ENCODE measurements at places on chromosomes 11 and 22.
A peak's percentile ranks its signal among the peaks of the same experiment; 100 is the strongest.

DNA sequence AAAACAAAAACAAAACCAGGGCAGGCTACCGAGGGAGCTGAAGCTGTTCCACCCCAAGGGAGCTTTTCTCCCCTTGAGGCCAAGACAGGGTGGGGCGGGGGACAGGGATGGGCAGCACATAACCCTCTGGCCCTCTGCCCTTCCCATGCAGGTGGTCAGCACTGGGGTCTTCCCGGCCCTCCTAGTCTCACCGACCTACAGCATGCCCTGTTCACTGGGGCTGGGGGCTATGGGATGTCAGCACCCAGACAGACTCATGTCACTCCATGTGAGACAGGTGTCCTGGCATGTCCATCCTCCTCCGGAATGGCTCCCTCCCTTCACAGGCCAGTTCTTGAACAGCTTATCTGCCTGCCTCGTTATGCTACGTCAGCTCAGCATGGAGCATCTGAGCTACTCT is 51.7 kb downstream of the DSCAML1 start:
- no peak for DNase-seq

- no peak for DNase-seq
Observed at GRCh38 chr11:114612686-114613085, 17.1 kb upstream of the NXPE4 start.

DNA sequence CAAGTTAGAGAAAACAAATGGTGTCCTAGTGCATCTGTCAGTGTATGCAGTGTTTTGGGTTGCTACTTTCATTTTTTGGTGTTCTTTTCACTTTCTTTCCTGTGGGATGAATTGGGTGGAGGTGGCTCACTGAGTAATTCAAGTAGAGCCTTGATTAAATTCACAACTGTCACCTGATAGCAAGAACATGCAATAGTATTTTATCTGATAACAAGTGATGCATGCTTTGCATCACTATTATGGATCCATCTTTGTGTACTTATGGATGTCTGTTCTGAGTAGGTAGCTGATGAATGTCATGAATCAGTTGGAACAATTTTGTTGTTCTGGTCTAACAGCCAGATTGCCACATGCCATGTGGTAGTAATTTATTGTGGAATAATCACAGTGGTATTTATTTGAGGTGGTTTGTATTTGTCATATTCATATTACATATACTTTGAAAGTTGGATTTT is 87.5 kb downstream of the DDX10 start:
- no peak for DNase-seq

DNA sequence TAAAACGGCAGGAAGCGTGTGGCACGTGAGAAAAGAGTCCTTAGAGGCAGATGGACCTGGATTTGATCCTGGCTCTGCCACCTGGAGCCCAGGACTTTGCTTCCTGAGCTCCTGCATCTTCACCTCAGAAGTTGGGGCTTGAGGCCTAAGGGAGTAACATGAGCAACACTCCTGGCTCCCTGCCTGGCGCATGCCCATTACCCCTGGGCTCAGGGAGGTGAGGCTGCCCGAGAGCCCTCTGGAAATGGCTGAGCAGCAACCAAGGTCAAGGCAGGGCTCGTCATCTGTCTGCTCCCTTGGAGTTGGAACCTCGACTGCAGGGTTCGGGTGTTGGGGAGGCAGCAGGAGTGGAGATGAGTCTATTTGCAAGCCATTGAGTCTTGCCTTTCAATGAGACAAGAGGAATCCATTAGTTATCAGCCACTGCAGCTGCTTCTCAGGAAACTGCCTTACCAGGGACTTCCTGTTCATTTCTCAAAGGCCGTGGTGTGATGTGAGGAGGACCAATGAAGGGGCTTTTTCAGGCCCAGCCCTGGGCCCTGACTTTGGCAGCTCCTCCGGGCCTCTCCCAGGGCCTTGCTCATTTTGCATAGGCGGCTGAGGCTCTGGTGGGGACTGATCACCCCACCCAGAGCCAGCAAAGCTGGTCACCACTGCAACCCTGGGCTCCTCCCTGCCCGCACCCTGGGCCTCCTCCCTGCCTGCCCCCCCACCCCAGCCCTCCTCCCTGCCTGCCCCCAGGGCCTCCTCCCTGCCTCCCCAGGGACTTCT is 6.4 kb downstream of the FADS2 start:
- peak; percentile 6 for DNase-seq

DNA sequence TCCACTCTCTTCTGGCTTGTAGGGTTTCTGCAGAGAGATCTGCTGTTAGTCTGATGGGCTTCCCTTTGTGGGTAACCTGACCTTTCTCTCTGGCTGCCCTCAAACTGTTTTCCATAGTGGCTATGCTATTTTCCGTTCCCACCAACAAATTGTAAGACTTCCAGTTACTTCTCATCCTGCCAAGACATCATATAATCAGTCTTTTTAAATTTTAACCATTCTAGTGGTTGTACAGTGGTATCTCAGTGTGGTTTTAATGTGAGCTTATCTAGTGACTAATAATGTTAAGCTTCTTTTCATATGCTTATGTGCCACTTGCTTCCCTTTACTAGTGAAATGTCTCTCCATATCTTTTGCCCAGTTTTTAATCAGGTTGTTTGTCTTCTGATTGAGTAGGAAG is 13.6 kb upstream of the TRIM29 start:
- no peak for DNase-seq

GRCh38 chr11:41989823-41990380 is 530.5 kb upstream of the LRRC4C start:
- DNase-seq = no peak

GRCh38 chr11:104093426-104094280 is 57.2 kb downstream of the DDI1 start:
- no peak for DNase-seq

GRCh38 chr11:96942855-96943254 is 553.0 kb downstream of the JRKL start:
- no peak for DNase-seq

GRCh38 chr11:1388763-1389102 is 1.0 kb upstream of the BRSK2 start:
- no peak for DNase-seq

- DNase-seq = no peak
Observed at GRCh38 chr11:132459736-132460135, 1072.6 kb downstream of the OPCML start.

DNA sequence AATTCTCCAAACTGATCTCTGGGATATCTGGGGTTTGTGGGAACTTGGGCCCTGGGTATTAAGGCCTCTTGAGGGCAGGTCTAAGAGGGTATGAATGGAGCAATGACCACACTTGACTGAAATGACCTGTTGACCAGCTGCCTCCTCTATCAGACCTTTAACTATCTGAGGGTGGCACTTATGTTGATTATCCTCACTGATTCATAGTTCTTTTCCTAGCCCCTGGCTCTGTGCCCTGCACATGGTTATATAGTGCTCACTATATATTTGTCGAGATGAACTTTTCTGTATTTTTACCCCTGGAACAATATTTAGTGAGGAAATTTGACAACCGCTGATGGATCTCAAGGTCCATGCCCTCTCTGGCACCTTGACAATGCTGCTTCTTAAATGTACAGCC is 305.5 kb upstream of the PLET1 start:
- DNase-seq = no peak

- no peak for DNase-seq
Observed at GRCh38 chr11:64713016-64713707, 9.8 kb downstream of the NRXN2 start.

DNA sequence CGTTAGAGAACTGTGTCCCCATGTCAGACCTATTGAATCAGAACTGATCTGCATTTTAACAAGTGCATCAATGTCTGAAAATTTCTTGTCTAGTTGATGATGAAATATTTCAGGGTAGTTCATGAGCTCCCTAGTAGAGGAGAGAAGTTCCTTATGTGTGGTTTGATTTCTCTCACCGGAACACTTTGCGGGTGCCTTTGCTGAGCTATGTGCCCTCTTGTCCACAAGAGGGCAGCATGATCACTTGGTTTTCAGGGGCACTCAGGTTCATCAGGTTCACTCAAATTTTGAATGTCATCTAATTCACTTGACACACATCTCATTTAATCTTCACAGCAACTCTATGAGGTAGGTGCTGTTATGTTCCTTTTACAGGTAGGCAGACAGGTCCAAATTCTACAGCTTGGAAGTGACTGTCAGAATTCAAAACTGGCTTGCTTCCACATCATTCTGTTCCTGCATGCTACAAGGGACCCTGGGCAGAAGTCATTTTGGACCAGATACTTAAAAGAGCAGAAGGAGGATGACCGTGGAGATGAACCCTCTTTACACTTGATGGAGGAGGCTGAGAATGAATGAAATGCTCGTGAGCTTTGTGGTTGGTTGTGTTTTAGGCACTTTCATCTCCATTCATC is 55.6 kb downstream of the P4HA3 start:
- DNase-seq = peak; percentile 50

- DNase-seq = no peak
Observed at GRCh38 chr11:66459138-66459778, 7.4 kb upstream of the PELI3 start.

GRCh38 chr11:73715541-73715940 is 45.3 kb downstream of the RAB6A start:
- no peak for DNase-seq

- no peak for DNase-seq
Observed at GRCh38 chr11:30496935-30497334, 89.2 kb downstream of the MPPED2 start.

- no peak for DNase-seq
Observed at GRCh38 chr11:34654483-34655334, 33.8 kb downstream of the EHF start.

GRCh38 chr11:3849297-3849874 is 6.1 kb upstream of the STIM1 start:
- peak; percentile 47 for DNase-seq

DNA sequence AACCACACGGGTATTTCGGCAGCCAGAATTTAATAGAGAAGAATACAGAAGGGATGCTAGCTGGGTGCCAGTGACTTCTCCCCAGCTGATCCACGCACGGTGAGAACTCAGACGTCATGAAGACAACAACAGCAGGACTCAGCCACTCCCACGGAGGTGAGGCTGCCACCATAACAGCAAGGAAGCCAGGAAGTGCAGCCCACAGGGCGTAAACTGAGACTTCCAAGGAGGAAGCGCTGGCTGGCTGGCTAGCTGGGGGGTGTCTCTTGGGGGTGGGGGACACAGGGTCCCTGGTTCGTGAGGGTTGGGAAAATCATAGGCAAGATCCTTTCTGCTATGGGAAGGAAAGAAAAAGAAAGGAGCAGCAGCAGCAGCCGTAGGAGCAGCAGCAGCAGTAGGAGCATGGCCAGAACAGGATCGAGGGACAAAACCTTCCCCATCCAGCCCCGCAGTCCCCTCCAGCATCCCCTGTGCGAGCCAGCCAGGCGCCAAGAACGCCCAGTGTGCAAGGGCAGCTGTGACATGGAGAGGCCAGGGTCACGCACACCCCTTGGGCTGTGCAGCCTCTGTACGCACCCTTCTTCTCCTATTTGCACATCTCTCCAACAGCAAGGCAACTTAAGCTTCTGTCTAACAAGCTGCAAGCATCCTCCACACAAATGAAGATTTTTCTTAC is 49.6 kb upstream of the SHANK2 start:
- no peak for DNase-seq

DNA sequence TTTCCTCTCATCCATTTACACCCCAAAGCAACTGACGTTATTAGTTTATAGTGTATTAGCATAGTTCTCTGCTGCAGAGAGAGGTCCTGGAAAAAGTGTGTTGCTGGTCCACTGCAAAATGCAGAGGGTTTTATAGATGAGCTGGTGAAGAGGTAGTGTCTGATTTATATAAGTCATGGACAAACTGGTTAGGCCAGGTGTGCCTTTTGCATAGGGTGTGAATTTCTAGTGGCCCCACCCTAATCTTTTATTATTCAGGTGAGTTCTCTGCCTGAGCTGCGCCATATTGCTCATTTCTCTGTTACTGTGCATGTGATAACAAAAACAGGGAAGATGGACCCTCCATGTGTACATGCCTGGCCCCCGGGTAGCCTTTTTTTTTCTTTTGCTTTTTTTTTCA is 43.1 kb upstream of the TRIM77 start:
- no peak for DNase-seq

DNA sequence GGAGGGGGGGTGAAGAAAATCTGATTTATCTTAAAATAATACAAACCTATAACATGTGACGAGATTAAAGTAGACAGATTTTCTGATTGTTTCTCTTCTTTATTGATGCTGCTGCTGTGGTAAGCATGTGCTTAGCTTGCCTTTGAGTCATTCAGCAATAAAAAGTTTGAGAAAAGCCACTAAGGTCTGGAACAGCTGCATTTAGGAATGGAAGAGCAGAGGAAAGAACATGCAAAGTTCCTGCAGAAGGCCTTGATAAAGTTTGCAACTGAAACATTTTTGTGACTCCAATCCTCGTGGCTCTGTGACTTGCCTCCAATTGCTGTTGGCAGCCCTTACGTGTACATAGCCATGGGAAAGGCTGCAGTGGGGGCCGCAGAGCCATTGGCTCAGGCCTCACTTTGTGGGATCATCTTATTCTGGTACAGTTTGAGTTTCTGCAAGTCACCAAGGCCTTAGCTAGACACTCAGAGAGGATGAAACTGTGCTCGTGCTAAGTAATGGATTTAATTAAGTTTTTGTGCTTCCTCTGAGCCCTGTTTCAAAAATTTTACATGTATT is 370.2 kb downstream of the AASDHPPT start:
- no peak for DNase-seq

Measured in activated naive CD4-positive, alpha-beta T cell treated with Interleukin-2 at 50 U/mL for 16 hours (primary cell).